ENCODE measurements at places on chromosomes 1 and 21.

GRCh38 chr1:223177681-223178080 lies 34.6 kb upstream of the TLR5 start:
- no peak for DNase-seq

DNA sequence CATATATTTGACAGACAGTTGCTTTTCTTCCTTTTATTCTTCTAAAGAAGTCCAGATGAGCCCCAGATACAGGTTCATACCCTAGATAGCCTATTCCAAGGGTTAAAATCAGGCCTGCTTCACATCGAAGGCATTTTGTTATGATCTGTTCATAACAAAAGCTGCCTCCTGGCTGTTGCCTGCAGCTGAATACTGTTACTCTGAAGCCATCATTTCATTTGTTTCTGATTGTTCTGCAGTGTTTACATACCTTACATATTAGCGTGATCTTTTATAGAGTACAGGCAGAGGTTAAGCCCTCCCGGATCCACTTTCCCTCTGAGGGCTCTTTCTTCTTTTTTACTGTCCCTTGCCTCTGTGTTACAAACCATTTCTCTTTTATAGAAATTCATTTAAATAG lies 219.0 kb upstream of the HOOK1 start:
- no peak for DNase-seq

DNA sequence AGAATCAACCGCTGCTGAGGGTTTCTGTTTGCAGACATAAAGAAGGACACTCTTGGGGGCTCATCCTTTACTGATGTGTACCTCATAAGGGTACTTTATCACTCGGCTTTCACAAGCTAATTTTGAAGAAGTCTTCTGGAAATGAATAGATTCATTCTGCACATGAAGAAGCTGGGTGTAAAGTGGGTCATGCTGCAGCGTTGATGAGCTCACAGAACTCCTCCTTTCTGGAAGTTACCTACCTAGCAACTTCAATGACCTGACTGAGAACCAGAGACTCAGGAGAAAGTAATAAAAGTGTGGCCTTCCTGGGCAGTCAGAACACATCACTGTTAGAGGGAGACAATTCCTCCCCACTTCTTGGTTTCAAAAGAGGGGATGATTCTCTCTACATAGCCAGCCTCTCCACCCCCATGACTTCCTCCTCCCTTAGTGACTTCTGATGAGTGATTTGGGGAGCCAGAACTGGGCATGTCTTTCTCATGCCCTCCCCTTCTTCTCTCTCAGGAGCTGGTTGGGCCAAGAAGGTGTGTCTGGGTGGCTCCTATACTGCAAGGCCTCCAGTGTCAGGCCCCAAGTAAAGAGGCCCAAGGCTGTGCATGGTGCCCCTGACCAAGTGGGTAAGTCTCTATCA lies 27.0 kb downstream of the PCNX2 start:
- no peak for DNase-seq

DNA sequence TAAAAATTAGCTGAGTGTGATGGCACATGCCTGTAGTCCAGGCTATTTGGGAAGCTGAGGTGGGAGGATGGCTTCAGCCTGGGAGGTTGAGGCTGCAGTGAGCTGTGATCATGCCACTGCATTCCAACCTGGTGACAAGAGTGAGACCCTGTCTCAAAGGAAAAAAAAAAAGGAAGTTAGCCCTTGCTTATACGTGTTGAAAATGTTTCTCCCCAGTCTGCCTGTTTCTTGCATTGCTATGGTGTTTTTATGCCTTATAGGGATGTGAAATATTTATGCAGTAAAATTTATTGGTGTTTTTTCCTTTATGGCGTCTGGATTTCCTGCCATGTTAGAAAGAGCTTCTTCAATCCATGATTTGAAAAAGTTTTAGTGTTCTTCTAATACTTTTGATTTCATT lies 3.6 kb upstream of the RERE start:
- no peak for DNase-seq

DNA sequence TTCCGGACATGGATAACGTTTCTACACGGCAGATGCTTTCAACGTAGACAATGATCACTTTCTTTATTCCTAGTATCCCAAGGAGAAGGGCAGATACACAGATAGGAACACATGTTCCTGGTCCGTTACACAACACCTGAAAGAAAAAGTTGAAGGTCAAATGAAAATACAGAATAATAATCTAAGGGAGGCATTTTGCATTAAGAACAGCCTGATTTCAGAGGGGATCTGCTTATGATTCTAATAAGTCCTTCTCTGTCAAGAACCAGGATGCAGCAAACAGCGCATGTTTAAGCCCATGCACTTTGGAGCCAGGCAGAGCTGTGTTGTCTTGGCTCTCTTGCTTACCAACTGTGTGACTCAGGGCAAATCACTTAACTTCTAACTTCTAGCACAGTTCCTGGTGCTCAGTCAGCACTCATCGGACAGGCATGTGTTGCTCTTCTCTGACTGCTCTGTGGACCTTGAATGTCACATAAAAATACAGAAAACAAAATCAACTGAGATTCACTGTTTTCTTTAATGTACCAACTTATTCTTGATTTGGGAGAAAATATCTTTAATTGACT lies 56.3 kb upstream of the CNN3 start:
- DNase-seq: no peak

- DNase-seq: no peak
Measured at GRCh38 chr1:89706700-89707012, 73.7 kb downstream of the LRRC8C start.

DNA sequence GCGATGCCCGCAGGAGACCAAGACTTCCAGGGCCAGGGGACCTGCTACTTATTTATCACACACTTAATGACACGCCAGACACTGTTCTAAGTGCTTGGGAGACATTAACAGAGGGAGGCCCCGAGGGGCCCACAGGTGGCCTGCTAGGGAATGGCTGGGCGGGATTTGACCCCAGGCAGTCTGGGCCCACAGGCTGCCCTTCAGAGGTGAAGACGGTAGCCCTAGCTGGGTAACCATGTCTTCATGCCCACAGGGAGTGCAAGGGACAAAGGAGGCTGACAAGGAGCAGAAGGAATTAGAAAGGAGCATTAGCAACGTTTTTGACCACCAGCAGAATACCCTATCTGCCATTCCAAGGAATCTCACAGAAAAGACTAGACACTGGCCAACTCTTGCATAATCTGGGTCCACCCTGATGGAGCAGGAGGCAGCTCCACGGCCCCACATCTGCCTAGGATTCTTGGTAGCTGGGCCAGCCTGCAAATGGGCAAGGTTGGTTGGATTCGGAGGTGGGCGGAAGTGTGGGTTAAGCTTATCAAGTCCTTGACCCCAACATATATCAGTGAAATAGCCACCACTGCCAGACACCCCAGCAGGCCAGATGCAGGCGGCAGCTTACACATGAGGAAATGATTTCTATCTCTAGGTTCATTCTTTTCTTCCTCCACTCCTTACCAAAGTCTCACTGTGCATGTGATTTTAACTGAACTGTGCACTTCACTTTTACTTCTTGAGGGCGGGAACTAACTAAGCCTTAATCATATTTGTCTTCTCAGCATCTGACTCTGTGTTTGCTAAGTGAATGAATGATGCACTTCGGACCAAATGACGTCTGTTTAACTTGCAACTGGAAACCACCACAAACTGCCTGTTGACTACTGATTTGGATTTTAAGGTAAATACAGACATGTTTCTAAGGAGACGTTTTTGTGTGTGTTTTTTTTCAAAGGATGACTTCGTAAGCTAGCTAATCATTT lies 3.4 kb upstream of the ETS2 start:
- no peak for DNase-seq

DNA sequence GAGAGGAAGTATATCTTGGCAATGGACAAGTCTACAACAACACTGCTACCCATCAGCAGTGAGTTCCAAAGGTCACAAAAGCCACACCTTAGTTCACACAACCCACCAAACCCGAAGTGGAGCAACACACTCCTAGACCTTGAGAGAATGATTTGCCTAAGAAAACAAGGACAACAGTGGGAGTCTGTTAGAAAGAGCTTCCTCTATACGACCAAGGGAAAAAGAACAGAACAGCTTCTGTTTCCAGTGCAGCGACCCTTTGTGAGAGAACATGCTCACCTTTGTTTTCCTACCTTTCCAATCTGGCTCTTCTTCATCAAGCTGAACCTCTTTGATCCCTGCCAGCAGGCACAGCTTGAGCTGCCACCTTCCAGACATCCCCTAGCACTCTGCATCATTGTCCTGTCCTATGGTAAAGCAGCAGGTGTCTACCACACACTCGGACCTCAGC lies 56.7 kb upstream of the PALMD start:
- DNase-seq: no peak

- peak; percentile 50 for DNase-seq
Measured at GRCh38 chr21:39555911-39556590, 56.7 kb upstream of the B3GALT5 start.

DNA sequence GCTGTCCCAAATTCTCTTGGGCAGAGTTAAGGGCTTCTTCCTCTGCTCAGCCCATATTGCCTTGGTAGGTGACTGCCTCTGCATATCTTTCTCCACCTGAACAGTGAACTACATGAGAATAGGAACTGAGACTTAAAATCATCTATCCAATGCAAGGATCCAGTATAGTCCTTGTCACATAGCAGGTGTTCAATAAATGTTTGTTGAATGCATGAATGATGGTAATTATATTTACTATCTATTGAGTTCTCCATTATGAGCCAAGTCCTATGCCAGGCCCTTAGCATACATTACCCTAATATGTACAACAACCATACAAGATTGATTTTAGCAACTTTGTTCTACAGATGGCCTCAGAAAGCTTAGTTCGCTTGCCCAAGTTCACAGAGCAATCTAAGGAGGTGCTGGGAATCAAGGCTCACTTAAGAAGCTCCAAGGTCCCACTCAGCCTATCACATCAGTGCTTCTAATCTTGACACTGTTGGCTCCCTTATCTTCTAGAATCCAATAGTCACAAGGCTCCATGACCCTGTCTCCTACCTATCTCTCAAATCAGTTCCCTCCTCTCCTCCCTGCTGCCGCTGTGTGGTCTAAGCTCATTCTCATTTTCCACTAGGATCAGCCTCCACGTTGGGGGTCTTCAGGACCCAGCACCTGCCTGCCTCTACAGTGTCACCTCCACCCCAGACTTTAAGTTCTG lies 2.2 kb upstream of the CDK18 start:
- no peak for DNase-seq

- no peak for DNase-seq
Measured at GRCh38 chr1:7670334-7671145, 100.6 kb upstream of the VAMP3 start.

- no peak for DNase-seq
Measured at GRCh38 chr1:165063181-165063965, 293.1 kb downstream of the LMX1A start.

DNA sequence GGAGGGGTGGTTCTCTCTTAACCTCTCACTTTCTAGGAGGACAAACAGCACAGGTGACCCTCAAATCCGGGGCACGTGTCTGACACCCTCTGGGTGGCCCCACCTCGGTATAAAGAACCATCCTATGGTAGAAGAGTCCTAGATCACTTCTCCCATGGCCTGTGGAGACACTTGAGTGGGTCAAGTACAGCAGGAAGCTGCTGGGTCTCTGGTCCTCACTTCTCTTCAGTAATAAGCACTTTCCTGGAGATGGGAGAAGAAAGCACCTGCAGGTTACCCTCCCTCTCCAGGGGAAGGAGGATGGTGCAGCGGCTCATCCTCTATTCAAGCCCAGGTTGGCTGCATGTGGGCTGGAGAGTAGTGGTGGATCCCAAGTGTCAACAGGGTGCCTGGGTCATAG lies 17.0 kb downstream of the S100A7 start:
- no peak for DNase-seq

DNA sequence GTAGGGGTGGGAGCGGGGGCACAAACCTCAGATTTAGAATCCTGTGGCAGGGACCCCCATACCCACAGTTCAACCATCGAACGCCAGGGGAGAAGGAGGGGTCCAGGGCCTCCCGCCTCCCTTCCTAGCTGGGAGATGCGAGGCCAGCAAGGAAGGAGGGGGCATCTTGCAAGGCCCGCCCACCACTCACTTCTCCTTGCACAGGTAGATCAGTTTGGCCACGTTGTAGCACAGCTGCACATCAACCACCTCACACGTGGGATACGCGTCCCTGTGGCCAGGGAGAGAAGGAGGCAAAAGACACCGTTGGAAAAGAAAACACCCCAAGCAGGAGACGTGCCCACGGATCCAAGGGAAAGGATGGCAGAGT lies 19.6 kb downstream of the TMEM63A start:
- DNase-seq: no peak

GRCh38 chr1:242674951-242675645 lies 150.6 kb upstream of the PLD5 start:
- DNase-seq: no peak

DNA sequence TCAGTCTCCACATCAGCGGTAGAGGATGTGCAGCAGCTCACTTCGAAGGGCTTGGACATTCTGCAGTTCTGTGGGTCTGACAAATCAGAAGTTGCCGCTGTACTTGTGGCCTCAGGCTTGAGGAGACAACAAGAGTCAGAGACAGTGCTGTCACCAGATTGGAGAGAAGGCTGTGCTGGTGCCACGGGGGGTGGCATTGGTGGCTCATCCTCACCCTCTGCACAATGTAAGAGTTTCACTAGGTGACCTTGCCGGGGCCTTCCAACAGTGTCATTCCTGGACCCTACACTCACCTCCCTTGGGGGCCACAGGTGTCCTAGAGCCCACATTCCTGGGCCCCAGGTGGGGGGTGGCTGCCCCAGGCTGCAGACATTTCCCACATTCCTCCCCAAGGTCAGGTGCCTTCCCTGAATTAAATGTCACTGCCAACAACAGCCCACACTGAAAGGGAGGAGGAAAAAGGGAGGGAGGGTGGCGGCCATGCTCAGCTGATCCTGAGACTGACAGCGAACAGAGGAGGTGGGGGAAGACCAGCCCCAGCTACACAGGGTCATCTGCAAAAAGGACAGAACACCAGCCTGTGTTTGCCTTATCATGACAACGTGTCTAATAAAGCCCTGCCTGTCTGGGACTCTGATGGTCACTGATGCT lies 46.4 kb downstream of the TMCC2 start:
- DNase-seq: no peak

- no peak for DNase-seq
Measured at GRCh38 chr21:35512346-35512745, 463.2 kb upstream of the RUNX1 start.

DNA sequence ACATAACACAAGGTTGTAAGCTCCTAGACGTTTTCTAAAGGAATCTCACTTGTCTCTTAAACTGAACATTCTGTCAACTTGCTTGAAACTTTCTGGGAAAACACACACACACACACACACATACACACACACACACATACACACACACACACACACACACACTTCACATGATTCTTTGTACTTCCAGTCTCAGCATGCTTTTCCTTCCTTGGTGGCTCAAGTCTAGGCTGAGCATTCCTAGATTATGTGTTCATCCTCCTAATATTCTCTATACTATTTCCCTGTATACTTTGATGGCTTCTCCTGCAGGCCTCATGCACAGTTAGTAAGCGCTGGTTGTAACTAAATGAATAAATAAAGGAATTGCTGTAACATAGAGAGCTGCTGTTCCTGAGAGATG lies 372.1 kb downstream of the PTPRC start:
- DNase-seq: no peak

GRCh38 chr1:30024411-30025195 lies 698.8 kb downstream of the MATN1 start:
- DNase-seq: no peak

- no peak for DNase-seq
Measured at GRCh38 chr1:68197891-68198290, 34.4 kb downstream of the WLS start.

- no peak for DNase-seq
Measured at GRCh38 chr1:86441581-86441980, 17.6 kb downstream of the CLCA2 start.

- DNase-seq: peak; percentile 35
Measured at GRCh38 chr1:211323156-211324063, 3.2 kb upstream of the TRAF5 start.

- DNase-seq: no peak
Measured at GRCh38 chr1:169103002-169103401, 3.5 kb upstream of the ATP1B1 start.

GRCh38 chr1:170619241-170620028 lies 44.5 kb upstream of the PRRX1 start:
- DNase-seq: no peak

Measured in left lung (tissue), 14 donors.